Hair follicle dermal papilla cell (primary cell): ENCODE measurements at places on chromosomes 7 and 10. TPM values are rescaled to one million over a fixed set of nuclear protein-coding genes. Genes with fewer than 3 reads are reported as not detected.

Gene FGL2
- 0.16 and 0.49 TPM in 2 replicates for total RNA-seq

Gene TMEM229A
- total RNA-seq: not detected in 2 replicates

Gene TMEM196
- total RNA-seq: not detected in 2 replicates

Gene CLEC2L
- total RNA-seq: not detected in 2 replicates

Gene COL26A1
- total RNA-seq: not detected in 2 replicates

Gene ATAD1
- 34.2 and 41.9 TPM in 2 replicates for total RNA-seq

Gene UCMA
- not detected in 2 replicates for total RNA-seq

Gene OR6B1
- total RNA-seq: not detected in 2 replicates

Gene HOXA13
- total RNA-seq: not detected in 2 replicates

Gene PVRIG
- total RNA-seq: not detected in 2 replicates

Gene DBNL
- 144 and 156 TPM in 2 replicates for total RNA-seq

Gene SAMD9L
- 26.8 and 39.3 TPM in 2 replicates for total RNA-seq

Gene HMX2
- not detected in 2 replicates for total RNA-seq

Gene MOGAT3
- not detected in 2 replicates for total RNA-seq
